ENCODE measurements at places on chromosomes 12 and 14.

- no peak for DNase-seq
Measured at GRCh38 chr12:92426332-92426731, 276.5 kb upstream of the PLEKHG7 start.

DNA sequence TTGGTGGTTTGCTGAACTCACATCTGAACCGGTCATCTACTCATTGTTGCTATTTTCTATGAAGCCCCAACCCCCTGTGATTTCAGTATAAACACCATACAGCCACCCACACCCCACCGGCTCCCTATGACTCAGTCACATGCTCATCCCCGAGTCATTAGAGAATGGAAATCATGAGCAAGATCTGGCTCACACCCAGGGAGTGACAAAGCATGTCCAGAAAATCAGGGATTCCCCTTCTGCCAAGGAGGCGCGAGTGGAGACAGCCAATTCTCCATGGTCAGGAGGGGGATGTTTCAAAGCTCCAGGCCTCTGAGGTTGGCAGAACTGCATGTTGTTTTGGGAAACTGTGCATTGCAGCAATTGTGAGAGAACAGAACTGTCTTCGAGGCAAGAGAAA, 657.5 kb upstream of the TBX3 start:
- peak; percentile 77 for DNase-seq

GRCh38 chr12:15526033-15526432, 203.7 kb downstream of the PTPRO start:
- no peak for DNase-seq

- no peak for DNase-seq
Measured at GRCh38 chr12:130953771-130954543, at the start of gene ADGRD1. ADGRD1 (plus strand) TSS chr12:130953907; CDS start chr12:130954466, 559 bp downstream.

DNA sequence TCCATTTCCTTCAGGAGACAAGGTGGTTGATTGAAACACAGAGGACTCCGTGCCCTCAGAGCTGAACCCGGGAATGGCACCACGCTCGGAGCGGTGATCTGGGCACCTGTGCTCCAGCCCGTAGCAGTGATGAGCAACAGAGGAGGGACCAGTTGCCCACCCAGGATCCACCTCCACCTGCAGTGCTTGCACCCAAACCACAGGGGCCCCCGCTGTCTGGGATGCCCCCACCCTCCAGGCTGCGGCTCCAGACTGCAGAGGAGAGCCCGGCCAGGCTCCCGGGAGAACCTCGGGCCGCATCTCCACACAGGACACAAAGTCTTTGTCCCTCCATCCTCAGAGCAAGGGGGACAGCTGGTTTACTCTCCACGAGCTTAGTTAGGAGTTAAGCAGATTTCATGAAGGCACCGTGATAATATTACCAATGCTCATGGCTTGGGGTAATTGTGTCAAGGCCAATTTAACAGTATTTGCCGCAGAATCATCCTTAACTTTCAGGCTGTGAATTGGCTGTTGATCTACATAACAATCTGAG, 100.6 kb downstream of the TNFAIP2 start:
- DNase-seq = no peak

- DNase-seq = no peak
Measured at GRCh38 chr14:92452471-92452870, 61.1 kb upstream of the RIN3 start.

- DNase-seq = no peak
Measured at GRCh38 chr14:59333668-59334067, 131.5 kb downstream of the GPR135 start.

- no peak for DNase-seq
Measured at GRCh38 chr12:130868412-130868811, 3.5 kb upstream of the RAN start.

DNA sequence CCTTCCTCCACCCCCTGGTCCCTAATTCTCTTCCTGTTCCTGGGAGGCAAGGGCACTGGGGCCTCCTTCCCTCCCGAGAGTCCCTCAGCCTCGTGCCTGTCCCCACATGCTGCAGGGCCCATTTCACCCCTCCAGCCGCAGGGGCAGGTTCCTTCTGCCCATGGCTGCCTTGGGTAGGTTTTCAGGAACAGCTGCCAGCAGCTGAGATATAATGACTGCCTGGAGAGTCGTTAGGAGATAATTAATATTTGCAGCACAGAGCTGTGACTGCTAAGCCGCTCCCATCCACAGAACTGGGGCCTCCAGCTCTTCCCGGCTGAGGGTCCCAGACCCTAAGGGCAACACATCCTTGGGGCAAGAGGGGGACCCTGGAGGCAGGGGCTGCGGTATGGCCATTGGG, 211.9 kb upstream of the LHX5 start:
- no peak for DNase-seq

DNA sequence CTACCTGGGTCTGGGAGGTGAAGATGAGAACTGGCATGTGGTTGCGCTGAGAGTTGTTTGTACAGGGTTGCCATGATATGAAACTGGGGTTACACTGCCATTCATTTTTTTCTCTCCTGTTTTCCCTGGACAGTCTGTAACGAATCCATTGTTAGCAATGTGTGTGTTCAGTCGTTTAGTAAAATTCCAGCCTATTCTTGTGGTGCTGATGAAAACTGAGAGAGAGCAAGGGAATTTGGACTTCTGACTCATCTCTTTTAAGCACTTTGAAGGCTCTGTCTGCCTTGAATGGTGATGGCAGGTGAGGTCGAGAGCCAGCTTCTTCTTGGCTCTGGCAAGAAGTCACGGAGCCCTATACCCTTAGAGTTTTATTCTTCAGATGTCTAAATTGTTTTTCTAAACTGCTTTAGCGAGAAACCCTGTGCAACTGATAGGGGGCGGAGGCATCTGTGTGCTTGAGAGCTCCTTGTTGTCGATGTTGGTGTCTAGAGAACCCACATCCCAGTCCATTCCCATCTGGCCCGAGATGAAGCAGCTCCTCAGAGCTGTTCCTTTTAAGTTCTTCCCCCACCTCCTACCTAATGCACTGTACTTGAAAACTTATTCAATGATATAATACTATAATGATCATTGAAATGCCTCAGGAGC, 204.4 kb downstream of the TMX1 start:
- no peak for DNase-seq

DNA sequence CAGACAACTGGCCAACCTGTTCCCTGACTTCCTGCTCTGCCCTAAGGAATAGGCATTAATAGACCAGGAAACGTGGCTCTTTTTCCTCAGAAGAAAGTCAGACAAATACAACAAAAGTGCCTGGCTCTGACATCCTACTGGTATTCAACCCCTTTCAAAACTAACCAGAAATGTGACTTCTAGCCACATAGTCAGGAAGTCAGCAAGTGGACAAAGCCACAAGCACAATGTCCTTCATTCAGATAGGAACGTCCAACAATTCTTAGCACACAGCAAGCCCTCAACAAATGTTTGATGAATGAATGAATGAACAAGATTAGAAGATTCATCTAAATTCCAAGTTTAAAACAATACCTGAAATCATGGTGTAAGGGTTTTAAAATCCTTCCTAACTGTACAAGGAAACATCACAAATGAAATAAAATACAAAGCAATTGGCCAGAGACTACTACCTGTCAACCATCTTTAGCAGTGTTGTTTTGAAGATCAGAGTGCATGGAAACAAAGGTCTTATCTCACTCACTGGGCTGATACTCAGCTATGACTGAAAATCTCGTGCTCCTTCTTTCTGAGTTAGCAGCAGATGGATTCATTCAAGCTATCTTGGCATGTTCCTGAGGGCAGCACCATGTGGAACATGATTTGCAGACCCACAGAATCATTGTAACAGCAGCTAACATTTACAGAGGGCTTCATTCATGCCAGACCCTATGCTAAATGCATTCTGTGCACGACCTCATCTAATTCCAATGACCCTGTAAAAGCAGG, 16.5 kb downstream of the APPL2 start:
- no peak for DNase-seq

- no peak for DNase-seq
Measured at GRCh38 chr14:54446161-54446693, 5.1 kb upstream of the CNIH1 start.

GRCh38 chr14:65359503-65359902, 53.0 kb upstream of the FUT8 start:
- no peak for DNase-seq

DNA sequence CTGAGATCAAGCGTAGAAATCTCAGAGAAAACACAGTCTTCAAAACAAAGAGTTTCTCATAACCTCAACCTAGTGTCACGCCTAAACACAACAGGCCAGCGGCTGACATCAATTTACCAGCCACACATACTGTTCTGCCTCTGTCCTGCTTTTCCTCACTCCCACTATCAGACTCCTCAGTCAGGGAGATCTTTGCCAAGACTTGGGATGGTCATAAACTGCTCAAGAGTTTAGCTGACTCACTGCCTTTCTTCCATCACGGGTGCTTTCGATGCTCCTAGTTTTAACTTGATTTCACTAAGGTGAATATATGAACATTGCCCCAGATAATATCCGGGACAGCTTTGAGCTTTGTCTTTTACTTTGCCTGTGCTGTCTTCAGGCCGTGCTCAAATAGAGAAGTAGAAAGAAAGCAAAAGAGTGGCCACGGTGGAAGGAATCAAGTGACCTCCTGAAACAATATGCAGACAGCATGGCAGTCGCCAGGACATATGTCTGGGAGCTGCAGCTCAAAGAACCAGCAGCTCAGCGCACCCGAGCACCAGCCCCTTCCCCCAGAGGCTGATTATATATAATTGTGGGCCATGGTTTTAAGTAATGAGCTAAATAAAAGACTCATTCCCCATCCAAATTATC, 12.1 kb downstream of the MDM1 start:
- DNase-seq = no peak

GRCh38 chr12:22850185-22850584, 225.2 kb downstream of the ETNK1 start:
- DNase-seq = no peak

Measured in left forelimb (tissue), 1 donor.